ENCODE measurements at places on chromosomes 3 and 15.

DNA sequence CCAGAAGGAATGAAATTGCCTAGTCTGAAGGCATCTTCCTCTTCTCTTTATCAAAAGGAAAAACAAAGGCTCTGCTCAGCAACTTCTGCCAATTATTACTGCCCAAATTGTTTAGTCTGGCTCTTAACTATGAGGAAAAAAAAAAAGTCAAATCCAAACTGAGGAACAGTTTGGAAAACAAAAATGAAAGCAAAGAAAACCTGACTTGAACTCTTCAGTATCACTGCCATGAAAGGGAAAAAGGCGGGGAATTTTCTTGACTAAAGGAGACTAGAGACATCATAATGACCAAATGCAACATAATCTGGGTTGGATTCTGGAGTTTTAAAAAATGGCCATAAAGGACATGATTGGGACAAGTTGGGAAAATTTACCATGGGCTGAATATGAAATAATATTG, 156.3 kb downstream of the STT3B start:
- no peak for DNase-seq

DNA sequence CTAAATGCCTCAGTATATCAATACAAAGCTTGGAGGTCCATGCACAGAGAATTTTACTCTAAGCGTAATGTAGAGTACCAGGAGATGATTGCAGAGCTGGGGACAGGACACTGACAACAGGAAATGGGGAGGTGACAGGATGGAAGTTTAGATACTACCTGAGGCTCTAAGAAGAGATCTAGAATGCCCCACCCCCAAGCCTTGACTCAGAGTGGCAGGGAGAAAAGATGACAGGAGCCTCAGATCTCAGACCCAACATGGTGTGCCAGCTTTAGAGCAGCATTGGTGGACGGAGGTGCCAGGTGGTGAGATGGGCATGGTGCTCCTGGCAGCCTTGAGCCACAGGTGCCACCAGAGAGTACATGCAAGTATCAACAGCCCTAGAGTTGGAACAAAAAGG, 62.5 kb downstream of the LYZL4 start:
- DNase-seq = no peak

- DNase-seq = no peak
Observed at GRCh38 chr15:35737441-35737840, 191.5 kb upstream of the DPH6 start.

DNA sequence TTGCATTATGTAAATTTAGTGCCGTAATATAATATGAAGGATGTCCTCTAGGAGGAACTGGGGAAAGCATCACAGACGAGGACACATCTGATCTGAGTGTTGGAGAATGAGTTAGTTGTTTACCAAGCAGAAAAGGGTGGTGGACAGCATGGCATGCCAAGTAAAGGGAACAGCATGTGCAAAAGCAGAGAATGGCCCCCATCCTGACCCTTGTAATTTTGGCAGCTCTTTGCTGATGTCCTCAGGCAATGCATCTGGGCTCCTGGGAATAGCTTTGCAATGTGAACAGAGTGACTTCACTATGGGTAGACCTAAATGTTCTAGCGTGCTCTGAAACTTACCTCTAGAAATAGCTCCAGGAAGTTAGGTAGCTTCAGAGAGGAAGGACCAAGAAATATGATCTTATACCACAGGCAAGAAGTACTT, 263.3 kb downstream of the LPP start:
- DNase-seq = no peak

GRCh38 chr3:14441920-14442300, 39.5 kb downstream of the SLC6A6 start:
- no peak for DNase-seq

DNA sequence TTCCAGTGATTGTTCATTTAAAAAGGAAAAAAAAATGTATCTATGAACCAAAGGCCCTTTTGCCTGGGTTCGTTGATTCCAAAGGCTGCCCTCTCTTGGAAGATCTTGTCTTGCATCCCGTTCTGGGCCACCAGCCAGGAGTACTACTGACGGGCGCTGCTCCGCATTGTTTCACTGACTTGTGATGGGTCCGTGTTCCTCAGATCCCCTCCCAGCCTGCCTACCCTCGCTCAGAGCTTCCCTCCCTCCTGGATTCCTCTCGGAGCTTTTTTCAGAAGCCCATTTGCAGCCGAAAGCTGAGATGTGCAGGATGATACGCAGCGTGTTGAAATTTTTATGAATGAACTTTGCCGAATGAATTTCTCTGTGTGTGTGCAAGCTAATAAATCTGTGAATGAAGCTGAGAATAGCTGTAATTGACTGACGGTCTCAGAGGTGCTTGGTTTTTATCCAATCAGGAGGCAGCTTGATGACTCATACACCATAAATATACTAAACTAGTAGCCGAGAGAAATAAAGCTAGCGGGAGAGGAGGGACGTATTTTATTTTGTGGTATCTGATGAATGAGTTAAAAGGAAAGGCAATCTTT, at the start of gene SHC4:
TSS of gene SHC4 (minus strand) at position 396 of the 590 bp plus-strand sequence. CDS start 904 bp downstream, outside the sequence.
- DNase-seq = peak; percentile 24

DNA sequence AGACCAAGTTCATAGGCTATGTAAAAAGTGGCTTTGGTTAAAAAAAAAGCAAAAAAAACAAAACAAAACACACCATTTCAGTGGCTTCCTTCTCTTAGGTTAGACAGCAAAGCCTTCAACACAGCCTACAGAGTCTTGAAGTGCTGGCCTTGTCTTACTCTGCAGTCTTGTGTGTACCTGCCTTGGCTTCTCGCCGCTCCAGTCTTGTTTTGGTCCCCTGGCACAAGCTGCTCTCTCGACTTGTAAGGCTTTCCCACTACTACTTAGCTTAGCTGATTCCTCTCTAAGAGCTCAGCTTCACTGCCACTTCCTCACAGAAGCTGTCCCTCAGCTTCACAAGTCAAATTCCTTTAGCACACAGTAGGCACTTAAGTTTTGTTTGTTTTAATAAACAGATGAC, 63.0 kb downstream of the ST3GAL6 start:
- DNase-seq = no peak

DNA sequence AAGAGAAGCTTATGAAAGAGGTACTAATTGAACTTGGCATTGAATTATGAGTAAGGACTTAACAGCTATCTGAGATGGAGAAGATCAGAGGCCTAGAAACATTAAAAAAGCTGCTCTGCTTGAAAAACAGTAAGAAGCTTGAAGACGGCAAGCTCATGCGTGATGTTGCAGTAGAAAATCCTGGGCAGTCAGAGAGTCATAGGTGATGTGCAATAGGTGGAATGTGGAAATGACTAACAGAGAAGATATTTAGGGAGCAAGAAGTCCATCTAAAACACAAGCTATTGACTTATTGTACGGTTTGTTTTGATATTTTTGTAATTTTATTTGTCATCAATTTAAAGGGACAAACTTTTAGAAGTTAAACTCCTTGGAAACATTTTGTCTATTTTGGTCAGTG, 1101.4 kb downstream of the ROBO2 start:
- DNase-seq = no peak

DNA sequence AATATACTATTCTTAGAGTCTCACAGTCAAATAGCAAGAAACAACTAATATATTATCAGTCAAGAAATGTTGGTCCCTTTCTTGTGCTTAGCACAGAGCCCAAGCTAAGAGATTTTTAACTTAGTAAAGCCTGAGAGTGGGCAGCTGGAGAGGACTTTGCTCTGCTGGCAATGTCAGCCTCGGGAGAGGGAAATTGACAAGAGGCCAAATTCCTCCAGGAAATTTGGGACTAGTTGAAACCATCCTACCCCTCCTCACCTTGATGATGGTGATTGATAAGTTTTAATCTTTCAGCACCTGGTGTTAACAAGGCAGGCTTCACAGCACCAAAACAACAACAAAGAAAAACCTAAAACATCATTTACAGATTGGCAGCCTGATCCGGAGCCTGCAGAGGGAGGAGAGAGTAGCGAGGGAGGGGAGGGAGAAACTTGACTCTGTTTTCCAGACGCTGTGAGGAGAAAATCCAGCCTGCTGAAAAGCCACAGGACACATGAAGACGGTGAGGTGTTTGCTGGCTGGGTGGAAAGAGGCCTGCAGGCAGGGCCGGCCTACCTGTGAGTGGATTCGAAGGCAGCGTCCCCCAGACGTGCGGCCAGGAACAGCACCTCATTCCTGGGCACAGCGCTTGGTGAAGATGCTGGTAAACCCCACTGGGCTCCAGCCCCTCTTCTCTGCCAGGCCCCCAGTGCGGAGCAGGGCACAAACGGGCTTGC, 150.9 kb downstream of the LRRC28 start:
- no peak for DNase-seq

- no peak for DNase-seq
Observed at GRCh38 chr3:128203169-128203568, 49.9 kb downstream of the EEFSEC start.

DNA sequence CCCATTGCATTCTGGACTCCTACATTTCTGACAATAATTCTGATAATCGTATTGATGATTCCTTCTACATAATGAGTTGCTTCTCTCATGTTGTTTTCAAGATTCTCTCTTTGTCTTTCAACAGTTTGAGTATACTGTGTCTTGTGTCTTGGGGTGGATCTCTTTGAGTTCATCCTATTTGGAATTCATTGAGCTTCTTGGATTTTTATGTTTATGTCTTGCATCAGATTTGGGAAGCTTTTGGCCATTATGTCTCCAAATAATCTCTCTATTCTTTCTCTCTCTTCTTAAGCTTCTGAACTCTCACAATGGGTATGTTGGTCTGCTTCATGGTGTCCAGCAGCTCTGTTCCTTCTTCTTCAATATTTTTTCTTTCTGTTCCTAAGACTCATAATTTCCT, 592.2 kb downstream of the FHIT start:
- no peak for DNase-seq

DNA sequence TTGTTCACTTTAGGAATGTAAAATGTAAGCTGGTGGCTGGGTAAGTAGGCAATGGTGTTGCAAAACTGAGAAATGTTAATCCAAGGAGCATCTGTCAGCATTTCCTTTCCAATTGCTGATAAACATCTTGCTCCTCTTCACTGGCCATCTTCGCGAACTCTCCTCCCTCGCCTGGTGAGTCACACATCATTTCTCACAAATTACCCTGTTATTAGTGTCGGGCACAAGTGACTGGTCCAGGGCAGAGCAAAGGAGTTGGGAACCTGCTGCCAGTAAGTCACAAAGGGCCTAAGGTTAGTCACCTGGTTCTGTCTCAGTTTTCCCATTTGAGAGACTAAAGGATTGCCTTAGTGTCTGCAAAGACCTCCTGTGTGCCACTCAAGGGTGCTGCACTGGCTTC, 13.0 kb downstream of the CERS3 start:
- no peak for DNase-seq

GRCh38 chr3:132867956-132868355, 145.7 kb upstream of the NPHP3 start:
- DNase-seq = no peak

DNA sequence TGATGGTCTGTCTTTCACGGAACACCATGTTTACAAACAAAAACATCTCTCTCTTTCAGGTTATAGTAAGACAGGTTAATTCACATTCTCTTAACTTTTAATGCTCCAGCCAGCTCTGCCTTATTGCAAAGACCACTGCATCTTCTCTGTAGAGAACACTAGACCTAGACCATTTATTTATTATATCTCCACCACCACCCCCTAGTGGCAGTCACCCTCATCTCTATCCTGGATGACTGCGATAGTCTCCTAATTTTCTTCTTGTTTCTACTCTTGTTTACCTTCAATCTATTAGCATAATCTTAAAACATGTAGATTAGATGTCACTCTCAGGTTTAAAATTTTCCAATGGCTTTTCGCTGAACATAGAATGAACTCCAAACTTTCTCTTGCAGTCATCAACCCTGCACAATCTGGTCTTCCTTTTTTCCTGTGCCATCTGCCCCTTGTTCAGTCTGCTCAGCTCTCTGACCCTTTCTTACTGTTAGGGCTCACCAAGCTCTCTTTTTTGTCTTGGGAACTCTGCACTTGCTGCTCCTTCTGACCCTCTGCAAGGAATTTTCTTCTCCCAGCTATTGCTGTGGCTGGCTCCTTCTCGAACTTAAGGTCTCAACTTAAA, 155.6 kb downstream of the SQOR start:
- peak; percentile 14 for DNase-seq

DNA sequence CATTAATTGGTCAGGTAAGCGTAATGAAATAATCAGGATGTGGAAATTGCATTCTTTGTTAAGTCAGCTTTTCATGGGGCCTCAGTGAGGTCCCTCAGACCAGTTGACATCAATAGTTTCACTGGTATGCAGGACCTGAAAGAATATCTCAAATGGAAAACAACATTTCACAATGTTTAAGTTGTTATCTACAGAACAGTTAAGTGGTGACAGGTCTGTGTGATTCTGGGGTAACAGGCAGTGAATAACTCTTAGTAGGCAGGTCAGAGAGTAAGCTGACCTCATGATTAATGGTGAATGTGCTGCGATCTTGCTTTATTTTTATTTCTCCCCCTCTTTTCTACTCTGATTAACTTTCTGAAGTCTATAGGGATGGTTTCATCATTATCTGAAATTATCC, 28.9 kb upstream of the ACP3 start:
- DNase-seq = no peak

DNA sequence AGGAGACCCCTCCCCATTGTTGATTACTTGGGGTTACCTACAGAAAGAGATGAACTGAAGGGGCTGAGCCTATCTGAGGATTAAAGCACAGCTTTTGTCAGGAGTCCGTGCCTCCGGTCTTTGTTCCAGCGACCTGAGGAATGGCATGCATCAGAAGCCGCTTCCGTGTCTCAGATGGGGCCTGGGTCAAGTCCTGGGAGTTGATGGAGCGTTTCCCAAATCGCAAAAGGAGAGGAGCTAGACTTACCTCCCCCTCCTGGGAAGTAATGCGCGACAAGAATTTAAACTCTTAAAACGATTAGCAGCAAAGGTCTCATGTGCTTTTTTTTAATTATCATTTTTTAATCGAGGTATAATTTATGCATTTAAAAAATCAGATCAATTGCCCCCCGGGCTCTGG, 983 bp upstream of the ALDH1A3 start:
- DNase-seq = no peak

- no peak for DNase-seq
Observed at GRCh38 chr3:43783987-43784639, 93.4 kb downstream of the ABHD5 start.

GRCh38 chr3:40458473-40458872, 1.3 kb downstream of the RPL14 start:
- DNase-seq = no peak

GRCh38 chr3:114393367-114394072, 99.7 kb downstream of the TIGIT start:
- DNase-seq = no peak

- DNase-seq = no peak
Observed at GRCh38 chr3:15498431-15499214, 22.9 kb downstream of the COLQ start.

- DNase-seq = no peak
Observed at GRCh38 chr3:10975695-10976234, 16.8 kb upstream of the SLC6A1 start.

DNA sequence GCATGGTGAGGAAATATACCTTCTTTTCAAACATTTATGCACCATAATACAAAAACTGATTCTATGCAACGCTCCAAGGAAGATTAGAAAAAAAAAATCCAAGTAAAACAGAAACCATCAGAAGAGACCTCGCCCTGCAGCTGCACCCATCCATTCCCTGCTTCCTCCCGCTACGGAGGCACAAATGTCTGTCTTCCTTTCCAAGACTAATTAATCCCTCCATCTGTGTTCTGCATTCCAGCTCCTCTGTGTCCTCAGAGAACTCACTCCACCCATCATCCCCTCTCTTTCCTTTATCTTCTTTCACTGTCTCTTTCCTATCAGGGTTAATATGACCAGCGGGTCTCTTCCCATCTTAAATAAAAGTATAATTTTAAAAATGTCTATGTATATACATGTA, 196.1 kb downstream of the ADAMTSL3 start:
- DNase-seq = no peak
